ENCODE measurements at places on chromosomes 2 and 18.

DNA sequence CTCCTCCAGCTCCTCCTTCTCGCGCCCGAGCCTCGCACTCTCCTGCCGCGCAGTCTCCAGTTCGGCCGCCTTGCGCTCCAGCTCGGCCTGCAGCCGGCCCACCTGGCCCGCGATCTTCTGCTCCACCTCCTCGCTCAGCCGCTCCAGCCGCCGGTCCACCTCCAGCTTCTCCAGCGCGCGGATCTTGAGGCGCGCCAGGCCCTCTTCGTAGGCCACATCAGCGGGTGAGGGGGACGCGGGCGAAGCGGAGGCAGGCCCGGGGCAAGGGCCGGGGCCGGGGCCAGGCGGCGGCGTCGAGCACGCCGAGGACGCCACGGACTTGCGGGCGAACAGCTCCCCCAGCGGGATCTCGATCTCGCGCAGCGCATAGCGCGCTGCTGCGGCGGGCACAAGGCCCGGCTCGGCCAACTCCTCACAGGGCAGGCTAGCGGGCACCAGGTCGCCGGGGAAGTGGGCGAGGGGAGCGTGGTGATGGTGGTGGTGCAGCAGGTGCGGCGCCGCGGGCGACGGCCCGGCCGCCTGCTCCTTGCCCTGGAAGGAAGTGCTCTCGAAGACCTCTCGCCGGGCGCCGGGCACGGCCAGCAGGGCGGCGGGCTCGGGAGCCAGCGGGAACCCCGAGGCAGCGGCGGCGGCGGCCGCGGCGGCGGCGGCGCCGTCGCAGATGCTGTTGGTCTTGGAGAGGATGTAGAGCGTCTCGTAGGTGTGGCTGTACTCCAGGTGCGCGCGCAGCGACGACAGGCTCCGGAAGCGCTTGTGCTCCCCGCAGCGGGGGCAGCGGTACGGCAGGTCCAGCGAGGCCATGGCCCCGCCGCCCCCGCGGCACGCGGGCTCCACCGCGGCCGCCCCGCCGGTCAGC is 15.2 kb downstream of the FBXO41 start:
- DNase-seq, result peak; percentile 71

- no peak for DNase-seq
These were observed 168.4 kb downstream of the LOXHD1 start for GRCh38 chr18:46488471-46489213.

- no peak for DNase-seq
These were observed 15.4 kb upstream of the TET3 start for GRCh38 chr2:73969356-73969755.

DNA sequence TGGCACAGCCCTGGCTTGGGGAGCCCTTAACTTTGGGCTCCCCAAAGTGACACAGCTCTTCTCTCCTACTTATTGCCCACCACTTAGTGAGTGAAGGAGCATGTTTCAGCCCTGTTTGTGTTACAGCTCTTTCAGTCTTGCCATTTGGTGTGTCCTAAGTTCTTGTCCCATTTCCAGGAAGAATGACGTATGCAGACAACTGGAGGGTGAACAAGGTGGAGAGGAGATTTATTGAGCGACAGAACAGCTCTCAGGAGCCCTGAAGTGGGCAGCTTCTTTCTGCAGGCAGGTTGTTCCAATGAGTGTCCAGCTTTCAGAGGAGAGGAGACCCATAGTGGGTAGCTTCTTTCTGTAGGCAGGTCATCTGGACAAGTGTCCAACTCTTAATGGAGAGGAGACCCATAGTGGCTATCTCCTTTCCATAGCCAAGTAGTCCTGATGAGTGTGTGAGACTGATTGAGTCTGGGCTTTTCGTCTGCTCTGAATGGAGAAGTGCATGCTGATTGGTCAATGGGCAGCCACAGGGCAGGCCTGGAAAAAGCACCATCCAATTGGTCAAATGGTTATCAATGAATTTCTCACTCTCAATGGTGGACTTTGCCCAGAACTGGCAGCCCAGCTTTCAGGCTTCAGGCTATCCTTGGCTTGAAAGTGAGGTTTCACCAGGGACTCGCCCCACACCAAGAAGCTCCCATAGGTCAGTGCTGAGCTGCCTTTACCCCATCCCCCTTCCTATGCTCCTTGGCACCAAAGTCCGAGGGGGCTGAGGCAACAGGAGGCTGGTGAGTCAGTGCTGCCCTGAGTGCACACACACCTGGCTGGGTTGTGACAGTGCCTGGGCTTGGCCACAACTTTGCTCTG is 688.2 kb downstream of the NYAP2 start:
- no peak for DNase-seq

GRCh38 chr2:160736148-160737028 is 242.8 kb upstream of the RBMS1 start:
- no peak for DNase-seq

DNA sequence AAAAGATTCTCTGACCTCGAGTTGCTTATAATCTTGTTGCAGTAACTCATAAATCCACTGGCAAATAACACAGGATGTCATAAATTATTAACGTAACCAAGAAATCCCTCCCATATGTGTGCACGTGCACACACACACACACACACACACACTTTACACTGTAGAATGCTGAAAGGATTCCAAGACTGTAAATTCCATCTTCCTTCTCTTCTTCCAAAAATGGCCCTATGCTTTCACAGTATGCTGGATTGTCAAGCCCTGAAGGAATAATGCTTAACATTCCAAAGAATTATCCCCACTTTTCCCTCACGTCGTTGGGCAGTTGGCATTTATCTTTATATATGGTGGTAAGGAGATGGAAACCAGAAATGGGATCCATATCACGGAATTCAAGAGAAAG is 117.5 kb upstream of the CRIM1 start:
- DNase-seq, result no peak

- DNase-seq, result no peak
These were observed 75.7 kb downstream of the RNF152 start for GRCh38 chr18:61817086-61817485.

DNA sequence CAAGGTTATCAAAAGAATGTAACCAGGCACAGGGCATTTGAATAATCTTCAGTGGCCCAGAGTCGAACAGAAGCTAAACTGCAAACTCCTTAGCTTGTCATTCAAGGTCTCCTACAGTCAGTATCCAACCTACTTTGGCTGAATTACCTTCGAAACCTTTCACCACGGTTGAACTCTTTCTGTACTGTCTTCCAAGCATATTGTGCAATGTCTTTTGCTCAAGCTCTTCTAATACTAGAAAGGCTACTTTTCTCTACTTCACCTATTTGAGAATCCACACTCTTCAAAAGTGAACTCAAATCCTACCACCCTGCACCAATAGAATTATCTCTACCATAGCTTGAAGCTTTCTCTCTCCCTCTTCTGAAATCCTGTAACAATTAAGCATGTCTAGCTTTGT is 142.9 kb downstream of the NR4A2 start:
- no peak for DNase-seq

DNA sequence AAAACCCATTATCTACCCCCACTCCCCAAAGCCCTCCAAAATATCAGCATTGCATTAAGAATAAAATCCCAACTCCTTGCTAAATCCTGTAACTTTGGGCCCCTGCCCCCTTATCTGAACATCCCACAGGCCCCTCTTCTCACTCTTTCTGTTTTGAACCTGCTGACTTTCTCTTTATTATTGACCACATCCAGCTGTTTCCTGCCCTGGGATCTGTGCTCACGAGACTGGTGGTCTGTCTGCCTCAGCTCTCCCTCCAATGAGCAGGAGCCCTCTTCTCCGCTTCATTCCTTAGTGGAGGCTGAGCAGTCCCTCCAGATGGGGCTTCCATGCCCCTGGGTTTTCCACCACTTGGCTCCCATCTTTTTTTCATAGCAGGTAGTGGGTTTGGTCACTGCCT is 116.9 kb downstream of the ACKR3 start:
- DNase-seq, result no peak

GRCh38 chr18:48929941-48930713 is 20.6 kb downstream of the SMAD7 start:
- DNase-seq, result no peak

DNA sequence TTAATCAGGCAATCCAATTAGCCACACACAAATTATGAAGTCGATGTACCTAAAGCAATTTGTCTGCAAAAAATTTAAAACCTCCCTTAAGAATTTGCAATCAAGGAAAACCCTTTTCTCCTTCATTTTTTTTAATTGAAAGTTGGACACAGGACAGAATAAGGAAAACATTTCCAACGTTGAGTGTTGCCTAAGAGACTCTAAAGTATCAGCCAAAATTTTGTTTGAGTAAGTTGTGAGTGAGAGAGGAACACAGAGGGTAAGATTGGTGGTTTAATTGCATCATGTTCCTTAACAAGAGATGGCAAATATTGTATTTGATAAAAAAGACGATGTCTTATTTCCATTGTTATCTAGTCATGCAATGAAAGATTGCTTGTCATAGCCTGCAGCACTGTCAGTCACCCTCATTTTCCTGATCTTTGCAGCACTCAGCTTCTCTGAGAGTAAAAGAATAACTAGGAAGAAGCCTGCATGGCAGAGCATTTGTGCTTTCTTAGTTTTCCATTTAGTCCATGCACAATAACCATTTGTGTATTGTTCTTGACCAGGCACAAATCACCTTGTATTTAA is 115.5 kb downstream of the ICOS start:
- DNase-seq, result no peak

GRCh38 chr2:168006498-168006897 is 240.9 kb downstream of the STK39 start:
- DNase-seq, result no peak

- DNase-seq, result no peak
These were observed 61.8 kb downstream of the NEDD4L start for GRCh38 chr18:58105888-58106260.

GRCh38 chr2:238698451-238699306 is 149.2 kb upstream of the TWIST2 start:
- no peak for DNase-seq

GRCh38 chr2:111946294-111947114 is 48.1 kb downstream of the MERTK start:
- no peak for DNase-seq

DNA sequence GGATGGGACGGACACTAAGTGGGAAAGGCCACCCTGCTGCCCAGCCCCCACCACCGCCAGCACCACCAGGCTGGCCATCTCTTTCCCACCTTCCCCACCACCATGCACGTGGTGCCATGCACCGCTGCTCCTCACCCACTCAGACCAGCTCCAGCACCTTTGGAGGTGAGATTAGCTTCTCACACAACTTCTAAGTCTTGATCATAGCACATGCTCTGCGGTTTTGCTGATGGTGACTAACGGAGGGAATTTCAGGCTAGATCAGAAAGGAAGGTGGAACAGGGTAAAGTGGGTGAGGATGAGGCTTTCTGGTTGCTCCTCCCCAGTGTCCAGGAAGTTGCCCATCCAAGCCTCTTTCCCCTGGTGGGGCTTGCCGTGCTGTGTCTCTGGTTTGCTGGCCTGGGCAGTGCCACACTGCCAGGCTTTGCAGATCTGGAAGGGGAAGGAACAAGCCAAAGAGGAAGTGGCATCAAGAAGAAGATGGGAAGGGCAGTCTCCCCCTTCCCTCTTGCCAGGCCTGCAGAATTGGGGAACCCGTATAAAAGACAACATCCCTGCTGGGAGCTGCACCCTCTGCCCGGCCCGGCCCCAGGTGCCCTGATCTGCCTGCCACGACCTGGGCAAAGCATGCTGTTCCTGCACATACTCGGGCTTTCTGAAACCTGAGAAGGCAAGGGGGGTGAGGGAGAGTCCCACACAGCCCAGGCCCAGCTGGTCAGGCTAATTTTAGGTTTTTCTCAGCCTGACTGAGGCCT is 44.3 kb upstream of the CAB39 start:
- DNase-seq, result no peak

GRCh38 chr2:70807102-70807827 is 13.1 kb downstream of the CLEC4F start:
- DNase-seq, result no peak

DNA sequence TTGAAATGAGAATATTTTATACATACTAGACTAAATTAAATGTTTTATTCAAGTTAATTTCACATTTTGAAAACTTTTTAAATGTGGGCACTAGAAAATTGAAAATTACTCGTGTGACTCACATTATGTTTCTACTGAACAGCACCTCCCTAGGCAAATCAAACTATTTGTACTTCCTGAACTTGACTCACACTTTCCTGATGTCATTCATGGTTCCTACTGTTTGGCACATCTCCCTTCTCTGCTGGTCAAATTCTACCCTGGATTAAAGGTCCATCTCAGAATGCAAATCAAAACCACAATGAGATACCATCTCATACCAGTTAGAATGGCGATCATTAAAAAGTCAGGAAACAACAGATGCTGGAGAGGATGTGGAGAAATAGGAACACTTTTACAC is 16.7 kb downstream of the LHCGR start:
- DNase-seq, result no peak

GRCh38 chr2:174510583-174511189 is 23.9 kb upstream of the GPR155 start:
- no peak for DNase-seq

- DNase-seq, result no peak
These were observed 86.7 kb downstream of the LDLRAD4 start for GRCh38 chr18:13305301-13305700.

GRCh38 chr18:21361307-21361880 is 119.4 kb downstream of the GREB1L start:
- no peak for DNase-seq

GRCh38 chr2:68512326-68512725 is 44.9 kb downstream of the APLF start:
- DNase-seq, result no peak

GRCh38 chr18:42048158-42048557 is 93.1 kb downstream of the PIK3C3 start:
- no peak for DNase-seq

DNA sequence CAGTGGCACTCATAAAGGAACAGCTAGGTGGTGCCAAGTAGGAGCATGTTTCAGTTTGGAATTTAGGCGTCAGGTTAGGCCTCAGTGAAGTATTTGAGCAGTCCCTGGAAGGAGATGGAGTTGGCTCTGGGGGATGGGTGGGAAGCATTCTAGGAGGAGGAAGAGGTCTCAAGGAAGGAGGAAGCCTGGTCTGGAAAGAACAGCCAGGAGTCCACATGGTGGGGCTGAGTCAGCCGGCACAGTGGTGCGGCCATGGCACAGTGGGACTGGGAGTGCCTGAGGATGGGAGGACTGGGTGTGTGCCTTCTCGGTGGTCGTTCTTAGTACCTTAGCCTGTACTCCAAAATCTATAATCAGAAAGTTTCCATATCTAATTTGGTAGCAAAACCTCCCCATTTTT is 373.3 kb downstream of the PTPRM start:
- DNase-seq, result no peak

GRCh38 chr2:88187038-88187676 is 17.0 kb downstream of the THNSL2 start:
- no peak for DNase-seq

GRCh38 chr18:4599312-4599711 is 144.2 kb upstream of the DLGAP1 start:
- DNase-seq, result no peak

DNA sequence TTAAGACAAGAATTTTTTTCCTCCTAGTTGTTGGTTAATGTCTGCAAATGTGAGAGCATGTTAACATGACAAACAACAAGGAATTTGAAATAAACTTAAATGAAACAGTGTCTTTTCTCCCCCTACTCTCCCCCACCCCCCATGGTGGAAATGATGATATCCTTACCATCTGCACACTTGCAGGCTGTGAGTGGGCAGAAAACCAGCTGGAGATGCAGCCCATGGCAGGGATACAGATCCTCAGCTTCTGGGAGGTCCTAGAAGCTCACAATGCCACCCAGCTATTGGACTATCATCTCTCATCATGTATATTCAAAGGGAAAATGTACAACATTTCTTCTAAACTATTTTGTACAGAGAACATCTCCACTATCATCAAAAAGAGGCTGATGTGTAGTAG is 196.8 kb downstream of the SLC8A1 start:
- DNase-seq, result no peak

GRCh38 chr2:177059293-177059692 is 153.3 kb upstream of the HNRNPA3 start:
- DNase-seq, result no peak

- DNase-seq, result no peak
These were observed 39.6 kb upstream of the SCN1A start for GRCh38 chr2:166167449-166167848.

GRCh38 chr2:97011977-97012569 is 25.7 kb upstream of the FAM178B start:
- DNase-seq, result no peak
